ENCODE measurements at places on chromosomes 16 and 17.
A peak's percentile ranks its signal among the peaks of the same experiment; 100 is the strongest.

DNA sequence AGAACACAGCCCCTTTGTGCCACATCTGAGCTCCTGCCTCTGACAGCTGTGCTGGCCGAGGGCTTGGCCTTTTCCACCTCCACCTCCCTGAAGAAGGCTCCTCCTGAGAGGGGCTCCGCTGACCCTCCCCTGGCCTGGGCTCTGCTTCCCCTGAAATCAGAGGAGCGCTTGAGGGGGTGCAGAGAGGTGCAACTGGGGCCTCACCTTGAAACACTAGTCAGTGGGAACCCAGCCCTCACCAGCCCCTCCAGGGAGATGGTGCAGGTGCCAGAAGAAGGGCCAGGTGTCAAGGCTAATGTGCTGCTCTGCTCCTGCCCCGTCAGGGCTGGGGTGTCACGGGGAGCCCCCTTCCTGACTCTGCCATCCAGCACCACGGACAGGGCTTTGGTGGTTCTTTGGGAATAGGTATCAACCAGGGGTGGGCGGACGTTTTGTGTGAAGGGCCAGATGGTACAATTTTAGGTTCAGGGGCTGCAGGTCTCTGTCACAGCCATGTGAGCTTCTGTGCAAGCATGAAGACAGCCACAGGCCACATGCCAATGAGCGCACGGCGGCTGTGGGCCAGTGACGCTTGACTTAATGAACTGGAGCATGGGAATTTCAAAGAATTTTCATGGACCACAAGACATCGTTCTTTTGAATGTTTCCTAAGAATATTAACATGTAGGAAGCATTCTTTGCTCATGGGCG, 2.1 kb upstream of the ZG16B start:
- DNase-seq: no peak

GRCh38 chr17:81295676-81296381, 722 bp upstream of the SLC38A10 start:
- DNase-seq: no peak

GRCh38 chr17:45908460-45908859, 14.1 kb downstream of the MAPT start:
- no peak for DNase-seq

DNA sequence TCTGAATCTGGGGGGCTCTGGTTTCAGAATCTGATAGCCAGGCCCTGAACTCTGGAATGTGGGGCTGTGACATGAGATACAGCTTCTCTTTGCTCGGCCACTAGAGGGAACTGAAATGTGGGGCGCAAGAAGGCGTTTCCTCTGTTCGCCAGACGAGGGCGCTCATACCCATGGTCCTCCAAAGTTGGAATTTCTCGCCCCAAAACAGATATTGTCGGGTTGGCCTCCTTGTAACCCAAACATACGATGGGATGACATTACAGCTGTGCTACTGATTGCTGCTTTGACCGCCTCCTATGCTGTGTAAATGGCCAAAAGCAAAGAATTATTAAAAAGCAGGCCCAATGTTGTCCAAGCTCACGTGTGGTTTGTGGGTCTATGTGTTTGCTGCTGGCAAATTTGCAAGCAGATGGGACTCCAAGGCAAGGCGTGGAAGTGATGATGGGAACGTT, 13.1 kb upstream of the MSI2 start:
- peak; percentile 59 for DNase-seq

GRCh38 chr16:20818929-20819585, 12.7 kb downstream of the REXO5 start:
- no peak for DNase-seq

GRCh38 chr16:19860166-19861041, 24.2 kb downstream of the GPRC5B start:
- DNase-seq: no peak

GRCh38 chr17:78644224-78644623, 67.0 kb upstream of the DNAH17 start:
- no peak for DNase-seq

DNA sequence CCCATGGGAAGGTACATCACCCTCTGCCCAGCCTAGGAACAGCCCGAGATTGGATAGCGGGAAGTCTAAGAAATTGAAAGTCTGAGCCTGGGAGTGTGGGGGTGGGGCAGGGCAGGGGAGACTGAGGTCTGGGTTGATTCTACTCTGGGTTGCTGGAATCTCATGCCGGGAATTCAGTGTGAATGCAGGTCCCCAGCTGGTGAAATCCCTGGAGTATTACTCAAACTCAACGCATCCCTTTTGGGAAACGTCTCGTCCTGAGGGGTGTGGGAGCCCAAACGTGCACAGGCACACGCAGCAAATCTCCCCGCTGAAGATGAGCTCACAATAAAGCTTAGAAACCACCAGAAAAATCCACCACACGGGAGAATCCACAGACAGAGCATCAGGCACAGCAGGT, 55.4 kb downstream of the SOCS1 start:
- no peak for DNase-seq

DNA sequence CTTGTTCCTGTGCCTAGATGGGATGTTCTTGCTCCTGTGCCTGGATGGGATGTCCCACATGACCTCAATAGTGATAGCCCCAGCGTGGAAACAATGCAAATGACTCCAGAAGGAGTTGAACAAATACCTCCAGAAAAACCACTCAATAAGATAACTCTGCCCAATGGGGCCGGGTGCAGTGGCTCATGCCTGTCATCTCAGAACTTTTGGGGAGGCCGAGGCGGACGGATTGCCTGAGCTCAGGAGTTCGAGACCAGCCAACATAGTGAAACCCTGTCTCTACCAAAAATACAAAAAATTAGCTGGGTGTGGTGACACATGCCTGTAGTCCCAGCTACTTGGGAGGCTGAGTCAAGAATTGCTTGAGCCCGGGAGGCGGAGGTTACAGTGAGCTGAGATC, 15.2 kb upstream of the LITAF start:
- no peak for DNase-seq
